Fibroblast of the aortic adventitia (primary cell): ENCODE measurements at places on chromosomes 7 and 10.

- DNase-seq, result no peak
Measured at GRCh38 chr7:132778761-132779160, 202.5 kb upstream of the PLXNA4 start.

- peak; percentile 27 for DNase-seq
Measured at GRCh38 chr7:84985073-84985784, 201.6 kb downstream of the SEMA3D start.

DNA sequence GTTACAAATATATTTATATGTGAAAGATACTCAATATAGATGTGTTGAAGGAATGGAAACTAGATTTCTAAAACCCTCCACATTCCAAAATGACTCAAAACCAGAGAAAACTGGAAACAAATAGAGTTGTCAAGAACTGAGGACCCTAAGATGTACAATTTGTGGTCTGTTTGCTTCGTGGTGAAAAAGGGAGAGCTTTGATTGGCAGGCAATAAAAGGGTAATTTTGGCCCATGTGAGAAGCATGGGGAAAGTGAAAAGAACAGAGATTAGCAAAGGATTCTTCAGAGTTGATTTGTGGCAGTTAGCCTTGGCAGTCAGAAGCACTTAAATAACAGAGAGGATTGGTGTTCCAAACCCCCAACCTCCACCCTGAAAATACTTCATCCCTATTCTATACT lies 37.1 kb upstream of the DKK1 start:
- no peak for DNase-seq

- peak; percentile 56 for DNase-seq
Measured at GRCh38 chr10:21518149-21518640, 7.3 kb downstream of the SKIDA1 start.

DNA sequence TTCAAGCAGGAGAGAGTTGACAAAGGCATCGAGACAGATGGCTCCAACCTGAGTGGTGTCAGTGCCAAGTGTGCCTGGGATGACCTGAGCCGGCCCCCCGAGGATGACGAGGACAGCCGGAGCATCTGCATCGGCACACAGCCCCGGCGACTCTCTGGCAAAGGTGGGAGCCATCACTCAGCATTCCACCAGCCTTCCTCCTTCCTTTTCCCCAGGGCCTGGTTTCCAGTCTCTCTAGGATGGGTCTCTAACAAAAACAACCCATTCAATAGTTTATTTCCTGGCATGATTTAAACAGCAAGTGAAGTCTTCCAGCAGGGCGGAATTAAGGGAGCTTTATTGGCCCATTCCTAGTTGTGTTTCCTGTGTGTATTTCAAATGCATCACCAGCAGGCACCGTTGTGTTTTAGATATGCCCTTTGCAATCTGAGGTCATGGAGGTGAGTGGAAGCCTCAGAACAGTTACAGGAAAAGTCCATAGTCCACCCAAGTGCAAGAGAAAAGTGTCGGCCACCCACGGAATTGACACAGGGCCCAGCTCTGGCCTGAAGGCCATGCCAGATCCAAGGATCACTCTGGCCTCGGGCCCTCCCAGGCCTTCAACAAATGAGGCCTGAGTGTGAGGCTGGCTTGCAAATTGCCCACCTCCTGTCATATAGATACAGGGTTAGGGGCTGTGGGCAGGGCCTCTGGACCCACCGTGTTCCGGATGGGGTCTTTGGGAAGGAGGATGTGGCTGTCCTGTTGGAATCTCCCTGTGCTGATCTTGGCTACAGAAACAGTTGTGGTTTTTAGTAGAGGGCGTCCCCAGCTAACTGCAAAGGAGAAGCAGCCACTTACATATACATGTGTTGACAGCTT lies 46.9 kb upstream of the TRIM8 start:
- peak; percentile 64 for DNase-seq

- no peak for DNase-seq
Measured at GRCh38 chr10:108132303-108132702, 967.8 kb upstream of the SORCS1 start.

DNA sequence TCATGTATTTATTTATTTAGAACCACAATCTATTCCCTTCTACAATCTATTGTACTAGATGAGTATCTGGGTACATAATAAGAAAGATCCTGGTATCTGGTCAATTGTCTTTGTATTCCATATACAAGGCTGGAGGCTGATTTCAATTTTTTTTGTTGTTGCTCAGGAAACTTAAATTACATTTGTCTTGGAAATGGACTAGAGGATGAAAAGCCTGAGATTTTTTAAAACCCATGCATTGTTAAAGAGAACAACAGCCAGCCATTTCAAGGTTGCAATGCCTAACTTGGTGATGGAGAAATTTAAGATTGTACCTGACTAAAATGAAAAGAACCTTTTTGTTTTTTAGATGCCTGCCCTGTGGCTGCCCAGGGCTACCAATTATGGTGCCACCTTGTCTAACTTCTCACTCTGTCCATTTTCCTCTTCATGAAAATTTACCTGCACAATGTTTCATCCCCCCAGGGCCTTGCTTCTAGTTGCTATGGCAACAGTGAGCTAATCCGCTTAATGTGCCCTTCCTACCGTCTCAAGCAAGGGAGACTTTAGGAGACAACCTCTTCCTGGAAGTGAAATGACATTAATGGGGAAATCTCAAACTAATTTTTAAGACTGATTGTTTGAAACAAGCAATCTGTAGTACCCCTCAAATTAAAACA lies 203.7 kb upstream of the PHYHIPL start:
- DNase-seq, result no peak

GRCh38 chr7:110373416-110373815 lies 717.5 kb upstream of the LRRN3 start:
- no peak for DNase-seq

GRCh38 chr7:412313-412710 lies 107.3 kb downstream of the PDGFA start:
- no peak for DNase-seq

DNA sequence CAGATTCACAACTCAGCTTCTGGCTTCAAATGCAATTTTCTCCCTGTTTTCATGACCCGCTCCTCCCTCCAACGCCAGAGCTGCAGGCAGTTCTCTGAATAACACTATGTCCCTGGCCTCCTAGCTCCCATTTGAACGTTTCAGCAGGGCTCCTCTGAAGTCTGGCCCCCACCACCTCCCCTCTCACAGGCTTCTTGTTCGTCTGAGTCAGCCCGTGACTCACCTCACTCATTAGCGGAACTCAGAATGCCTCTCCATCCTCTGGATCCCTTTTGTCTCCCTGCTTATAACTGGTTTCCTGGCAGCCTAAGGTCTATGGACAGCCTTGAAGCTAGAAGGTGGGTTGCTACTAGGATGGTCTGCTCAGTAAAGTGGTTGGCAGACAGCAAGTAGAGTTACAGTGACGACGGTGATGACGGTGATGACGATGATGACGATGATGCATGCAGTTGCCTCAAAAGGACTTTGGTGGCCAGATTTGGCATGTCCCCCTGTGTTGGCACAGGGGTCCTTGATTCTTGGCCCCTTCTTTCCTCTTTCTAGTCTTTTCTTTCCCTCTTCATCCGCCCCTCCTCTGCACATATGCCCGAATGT lies 83.3 kb upstream of the MKLN1 start:
- peak; percentile 92 for DNase-seq

GRCh38 chr7:98733036-98733435 lies 116.0 kb downstream of the NPTX2 start:
- DNase-seq, result peak; percentile 2

GRCh38 chr7:24836084-24836483 lies 78.8 kb upstream of the GSDME start:
- no peak for DNase-seq
